ENCODE measurements at places on chromosomes 11 and 22. TPM values are rescaled to one million over a fixed set of nuclear protein-coding genes. Genes with fewer than 3 reads are reported as not detected.
A peak's percentile ranks its signal among the peaks of the same experiment; 100 is the strongest.

The MMP13 gene
- total RNA-seq = not detected

- DNase-seq = no peak
Observed at GRCh38 chr11:105181521-105181920, 42.0 kb upstream of the CARD18 start.

DNA sequence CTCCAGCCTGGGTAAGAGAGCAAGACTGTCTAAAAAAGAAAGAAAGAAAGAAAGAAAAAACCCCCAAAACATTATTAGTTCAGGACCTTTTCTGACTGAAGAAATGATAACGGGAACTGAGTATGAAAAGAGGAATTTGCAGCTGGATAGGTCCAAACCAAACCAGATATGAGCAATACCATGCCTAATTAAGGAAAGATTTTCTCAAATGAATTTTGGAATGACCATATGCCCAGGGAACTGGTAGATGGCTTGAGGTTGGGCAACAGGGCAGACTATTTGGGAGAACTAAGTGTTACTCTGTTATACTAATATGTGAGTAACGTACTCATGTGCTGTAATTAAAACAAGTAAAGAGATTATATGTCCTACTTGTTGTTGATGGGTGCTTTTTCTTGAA, 186.1 kb downstream of the TMEM135 start:
- DNase-seq = no peak

- no peak for DNase-seq
Observed at GRCh38 chr11:84870486-84870885, 756.7 kb downstream of the DLG2 start.

DNA sequence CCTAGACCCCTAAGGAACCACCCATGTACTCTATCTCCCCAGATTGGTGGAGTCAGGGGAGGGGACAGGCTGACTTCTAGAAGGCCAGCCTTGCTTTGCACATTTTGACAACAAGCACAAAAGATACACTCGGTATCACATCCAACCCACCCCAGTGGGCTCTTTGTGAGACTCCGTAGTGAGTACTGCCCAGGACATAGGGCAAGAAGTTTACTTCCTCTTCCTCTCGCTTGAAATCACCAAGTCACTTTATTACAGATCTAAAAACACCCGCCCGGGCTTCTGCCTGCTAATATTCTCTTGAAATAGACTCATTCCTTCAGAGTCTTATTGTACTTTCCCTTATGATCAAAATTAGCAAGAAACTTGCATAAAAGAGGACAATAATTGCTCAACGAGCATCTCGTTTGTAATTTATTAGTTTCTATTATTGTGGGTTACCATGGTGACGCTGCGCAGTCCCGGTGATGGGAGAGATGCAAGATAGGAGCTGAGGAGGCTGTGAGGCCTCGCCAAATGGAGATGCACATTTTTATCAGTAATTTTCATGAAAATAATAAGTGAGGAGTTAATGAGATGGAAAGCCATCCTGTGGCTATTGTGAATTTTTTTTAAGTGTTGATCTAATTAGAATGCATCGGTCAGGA, 96.9 kb downstream of the FEZ1 start:
- DNase-seq = no peak

DNA sequence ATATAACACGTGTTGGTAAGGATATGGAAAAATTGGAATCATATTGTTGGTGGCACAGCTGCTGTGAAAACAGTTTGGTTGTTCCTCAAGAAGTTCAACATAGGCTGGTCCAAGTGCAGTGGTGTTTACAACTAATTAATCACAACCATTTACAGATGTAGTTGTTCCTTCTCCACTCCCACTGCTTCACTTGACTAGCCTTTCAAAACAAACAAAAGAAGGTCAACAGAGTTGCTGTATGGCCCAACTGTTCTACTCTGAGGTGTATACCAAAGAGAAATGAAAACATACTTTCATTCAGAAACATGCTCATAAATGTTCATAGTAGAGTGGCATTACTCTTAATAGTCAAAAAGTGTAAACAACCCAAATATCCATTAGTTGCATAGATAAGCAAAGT, 36.6 kb upstream of the ACAT1 start:
- no peak for DNase-seq

GRCh38 chr11:63015521-63016215, at the start of gene SLC22A8:
TSS of gene SLC22A8 (minus strand) at chr11:63015841. CDS start at chr11:63014958, 883 bp downstream.
- DNase-seq = no peak

GRCh38 chr11:3056296-3057068, 741 bp downstream of the CARS1 start:
- peak; percentile 38 for DNase-seq

DNA sequence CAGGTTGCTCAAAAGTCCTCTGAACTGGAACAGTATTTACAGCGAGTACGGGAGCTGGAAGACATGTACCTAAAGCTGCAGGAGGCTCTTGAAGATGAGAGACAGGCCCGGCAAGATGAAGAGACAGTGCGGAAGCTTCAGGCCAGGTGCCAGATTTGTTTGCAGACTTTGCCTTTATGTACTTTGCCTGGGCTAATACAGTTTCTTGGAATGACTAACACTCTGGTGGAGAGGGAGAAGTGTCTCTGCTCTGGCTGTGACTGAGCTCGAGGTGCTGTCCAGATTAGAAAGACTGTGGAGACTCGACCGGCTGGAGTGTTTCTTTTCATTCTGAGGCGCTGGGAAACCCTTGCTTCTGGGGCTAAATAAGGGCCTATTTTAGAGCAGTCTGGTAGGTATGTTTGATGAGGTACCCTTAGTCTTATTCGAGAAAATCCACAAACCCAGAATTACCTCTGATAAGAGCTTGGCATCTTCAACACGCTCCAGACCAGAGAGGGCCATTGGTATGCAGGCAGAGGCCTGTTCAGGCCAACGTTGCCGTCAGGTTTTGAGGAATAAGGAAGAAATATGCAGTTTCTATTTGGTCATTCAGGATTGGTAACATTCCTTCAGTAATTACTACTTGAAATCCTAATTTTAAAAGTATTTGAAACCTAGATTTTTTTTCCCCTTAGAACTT, 76.5 kb downstream of the SWAP70 start:
- no peak for DNase-seq

DNA sequence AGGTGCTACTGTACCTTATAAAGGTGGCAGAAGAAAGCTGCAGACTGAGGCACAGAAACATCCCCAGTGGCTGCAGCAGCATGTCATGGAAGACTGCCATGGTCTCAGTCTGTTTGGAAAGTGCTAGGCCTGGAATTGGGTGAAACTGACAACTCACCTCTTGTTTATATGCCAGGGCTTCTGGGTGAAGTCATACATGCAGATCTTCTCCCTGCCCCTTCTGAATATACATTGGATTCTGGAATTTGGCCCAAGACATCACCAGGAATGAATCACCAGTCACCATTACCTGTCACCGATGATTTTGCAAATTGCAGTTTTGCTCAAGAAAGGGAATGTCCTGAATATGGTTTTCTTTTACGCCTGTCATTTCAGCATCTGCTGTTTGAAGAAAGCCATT, at the start of gene PLET1:
Gene PLET1, minus strand, starts transcription at position 371 of the 400 bp plus-strand sequence. Its CDS starts 271 bp downstream, at position 100.
- DNase-seq = no peak
